ENCODE measurements at places on chromosomes 7 and 10.
A peak's percentile ranks its signal among the peaks of the same experiment; 100 is the strongest.

DNA sequence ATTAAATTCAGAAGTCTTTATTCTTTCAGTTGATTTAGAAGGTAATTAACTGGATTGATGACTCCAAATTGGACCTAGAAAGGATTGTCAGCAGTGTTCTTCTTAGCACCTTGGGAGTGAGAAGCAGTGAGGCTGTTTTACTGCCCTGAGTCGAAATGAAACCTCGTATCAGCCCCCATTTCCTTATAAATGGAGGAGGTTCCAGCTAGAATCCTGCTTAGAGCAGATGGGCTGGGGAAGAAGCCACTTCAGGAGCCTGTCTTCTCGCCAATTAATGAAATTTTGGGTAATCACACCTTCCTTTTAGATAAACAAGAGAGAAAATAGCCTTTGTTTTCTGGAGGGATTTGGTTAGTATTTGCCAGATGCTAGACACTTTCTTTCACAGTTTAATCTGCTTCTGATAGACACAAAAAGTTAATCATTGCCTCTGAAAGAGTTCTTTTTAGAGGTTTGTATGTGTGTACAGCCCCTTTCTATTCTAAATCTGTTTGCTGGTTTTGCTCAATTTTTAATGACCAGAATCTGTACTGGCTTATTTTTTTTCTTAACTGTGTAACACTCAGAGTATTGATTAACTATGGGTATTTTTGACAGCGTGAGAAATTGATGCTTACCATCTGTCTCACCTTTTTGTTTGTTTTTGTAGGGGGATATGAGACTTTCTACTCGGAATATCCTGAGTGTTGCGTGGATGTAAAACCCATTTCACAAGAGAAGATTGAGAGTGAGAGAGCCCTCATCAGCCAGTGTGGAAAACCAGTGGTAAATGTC is 4.6 kb downstream of the DUSP5 start:
- no peak for DNase-seq

- no peak for DNase-seq
Observed at GRCh38 chr7:1247527-1248041, 14.9 kb downstream of the UNCX start.

GRCh38 chr7:47266131-47266706 is 315.7 kb downstream of the TNS3 start:
- peak; percentile 81 for DNase-seq

DNA sequence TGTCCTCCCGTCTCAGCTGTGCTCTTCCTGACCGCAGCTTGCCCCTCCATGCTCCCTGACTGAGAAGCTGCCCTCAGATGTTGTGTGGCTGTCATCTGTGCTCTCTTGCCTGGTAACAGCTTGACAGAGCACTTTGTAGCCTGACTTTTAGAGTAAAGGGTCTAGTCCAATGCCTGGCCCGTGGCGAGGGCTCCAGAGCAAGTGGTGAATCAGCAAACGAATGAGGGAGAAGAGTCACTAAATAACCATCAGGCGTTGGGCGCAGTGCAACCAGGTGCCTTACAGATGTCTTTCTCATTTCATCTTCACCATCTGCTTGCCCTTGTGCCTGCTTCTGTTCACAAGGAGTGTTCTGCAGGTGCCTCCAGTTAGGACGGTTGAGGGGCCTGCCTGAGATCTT is 45.6 kb downstream of the MKI67 start:
- DNase-seq = no peak

DNA sequence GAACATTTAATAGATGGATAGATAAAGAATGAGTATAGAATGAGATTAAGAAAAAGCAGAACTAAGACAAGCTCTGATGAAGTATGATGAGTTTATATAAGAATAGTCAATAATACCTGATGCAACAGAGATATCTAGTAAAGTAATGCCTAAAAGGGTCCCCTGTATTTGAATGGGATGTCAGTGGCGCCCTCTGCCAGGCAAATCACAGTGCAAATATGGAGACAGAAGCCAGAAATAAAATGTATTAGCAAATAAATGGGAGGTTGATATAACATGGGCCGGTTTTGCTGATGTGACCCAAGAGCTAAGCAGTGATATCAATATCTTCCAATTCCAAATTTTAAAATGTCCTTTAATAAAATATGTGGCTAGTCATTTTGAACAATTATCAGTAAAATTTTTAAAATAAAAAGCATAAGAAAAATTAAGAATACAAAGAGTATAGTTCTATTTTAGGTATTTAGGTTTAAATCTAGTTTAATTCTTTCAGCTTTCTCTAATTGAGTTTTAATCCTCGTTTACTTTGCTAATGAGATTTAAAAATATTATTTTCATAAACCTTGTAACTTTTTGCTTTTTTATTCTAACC is 62.6 kb downstream of the ADK start:
- DNase-seq = peak; percentile 22

DNA sequence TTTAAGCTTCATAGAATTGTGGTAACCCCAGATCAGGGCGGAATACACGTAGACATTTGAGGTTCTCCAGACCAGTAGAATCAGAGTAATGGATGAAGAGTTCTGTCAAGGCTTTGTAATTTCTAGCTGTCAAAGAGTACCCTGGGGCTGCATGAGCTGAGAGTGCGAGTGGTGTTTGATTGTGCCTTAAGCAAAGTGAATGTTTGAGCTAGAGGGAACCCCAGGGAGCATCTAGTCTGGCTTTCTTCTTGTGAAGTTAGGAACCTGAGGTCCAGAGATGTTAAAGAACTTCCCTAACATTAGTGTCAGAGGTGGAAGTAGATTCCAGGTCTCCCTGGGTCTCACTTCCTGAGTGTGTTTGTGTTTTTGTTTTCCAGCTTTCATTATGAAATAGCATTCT is 212.3 kb upstream of the FZD1 start:
- DNase-seq = no peak

DNA sequence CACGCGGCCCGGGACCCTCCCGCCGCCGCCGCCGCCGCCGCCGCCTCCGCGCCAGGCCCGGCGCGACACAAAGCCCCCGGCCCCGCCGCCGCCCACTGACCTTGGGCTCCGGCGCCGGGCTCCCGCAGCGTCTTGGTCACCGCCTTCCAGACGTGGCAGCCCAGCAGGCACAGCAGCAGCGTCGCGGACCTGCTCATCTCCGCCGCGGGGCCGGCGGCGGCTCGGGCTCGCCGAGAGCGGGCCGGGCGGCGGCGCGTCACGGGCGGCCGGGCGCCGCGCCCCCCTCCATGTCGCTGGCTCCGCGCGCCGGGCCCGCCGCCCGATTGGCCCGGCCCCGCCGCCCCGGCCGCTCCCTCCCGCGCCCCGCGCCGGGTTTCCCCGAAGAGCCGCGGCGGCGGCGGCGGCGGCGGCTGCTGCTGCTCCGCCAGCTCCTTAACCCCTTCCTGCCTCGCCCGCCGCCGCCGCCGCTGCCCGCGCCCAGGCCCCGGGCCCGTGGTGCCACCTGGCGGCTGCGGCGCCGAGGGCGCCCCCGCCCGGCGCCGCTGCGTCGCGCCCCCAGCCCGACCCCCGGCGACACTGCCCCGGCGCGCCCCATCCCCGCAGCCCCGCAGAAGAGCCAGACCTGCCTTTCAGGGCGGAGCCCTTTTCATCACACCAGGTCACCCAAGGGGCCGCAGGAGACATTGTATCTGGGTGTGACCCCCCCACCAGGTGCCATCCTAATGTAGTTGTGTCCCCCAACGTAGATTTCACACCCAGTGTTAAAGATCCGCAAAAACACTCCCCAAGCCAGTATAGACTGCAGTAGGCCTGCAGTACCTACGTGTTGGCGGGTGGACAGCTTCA is at the start of gene FAM171A1:
Gene FAM171A1, minus strand, starts transcription at position 434 of the 846 bp plus-strand sequence. Its CDS starts 237 bp downstream, at position 197.
- no peak for DNase-seq

DNA sequence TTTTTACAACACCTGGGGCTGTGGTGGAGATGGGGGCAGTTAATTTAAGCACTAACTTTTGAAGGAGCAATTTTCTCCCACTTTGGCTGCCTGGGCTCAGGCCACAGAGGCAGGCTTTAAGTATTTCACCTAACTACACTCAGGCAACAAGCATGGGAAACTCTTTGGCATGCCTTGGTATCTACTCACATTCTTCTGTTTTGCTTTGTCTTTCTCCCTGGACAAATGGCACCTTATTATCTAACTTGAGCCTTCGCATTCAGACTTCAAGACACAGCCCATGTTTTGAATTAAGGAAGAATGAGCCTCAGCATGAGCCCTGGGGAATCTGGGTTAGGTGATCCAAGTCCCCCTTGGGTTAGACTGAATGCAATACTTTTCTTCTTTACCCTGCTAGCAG is 31.8 kb upstream of the BMPER start:
- no peak for DNase-seq

DNA sequence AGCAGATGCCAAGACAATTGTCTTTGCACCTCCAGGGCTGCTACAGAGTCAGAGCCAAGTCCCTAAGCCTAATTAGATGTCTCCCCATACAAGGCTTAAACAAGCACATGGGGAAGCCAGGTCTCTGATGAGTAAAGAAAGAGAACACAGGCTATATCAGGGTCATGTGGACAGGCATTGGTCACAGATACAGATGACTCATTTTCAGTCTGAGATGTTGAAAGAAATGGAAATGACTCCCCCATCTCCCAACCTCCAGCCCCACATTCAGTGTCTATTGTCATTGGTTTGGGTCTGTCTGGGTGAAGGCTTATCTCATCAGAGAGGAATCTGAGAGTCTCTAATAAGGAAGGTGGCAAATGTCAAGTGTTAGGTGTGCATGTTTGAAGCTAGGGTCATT is 290.1 kb upstream of the KIAA1217 start:
- DNase-seq = peak; percentile 91

All from MV-4-11 (cell line).